Activated CD4-positive, CD25-positive, alpha-beta regulatory T cell treated with anti-CD3 and anti-CD28 coated beads, Interleukin-2, amount 50 U/mL, for 16 hours (primary cell): ENCODE measurements at places on chromosomes 6 and 20.

GRCh38 chr20:51221791-51222408, 199.0 kb upstream of the KCNG1 start:
- no peak for DNase-seq

- DNase-seq: no peak
Observed at GRCh38 chr6:6906570-6907213, 201.1 kb upstream of the RREB1 start.

GRCh38 chr6:14380901-14381828, 263.6 kb downstream of the CD83 start:
- no peak for DNase-seq

GRCh38 chr6:166626177-166627032, 646 bp downstream of the RPS6KA2 start:
- DNase-seq: no peak

DNA sequence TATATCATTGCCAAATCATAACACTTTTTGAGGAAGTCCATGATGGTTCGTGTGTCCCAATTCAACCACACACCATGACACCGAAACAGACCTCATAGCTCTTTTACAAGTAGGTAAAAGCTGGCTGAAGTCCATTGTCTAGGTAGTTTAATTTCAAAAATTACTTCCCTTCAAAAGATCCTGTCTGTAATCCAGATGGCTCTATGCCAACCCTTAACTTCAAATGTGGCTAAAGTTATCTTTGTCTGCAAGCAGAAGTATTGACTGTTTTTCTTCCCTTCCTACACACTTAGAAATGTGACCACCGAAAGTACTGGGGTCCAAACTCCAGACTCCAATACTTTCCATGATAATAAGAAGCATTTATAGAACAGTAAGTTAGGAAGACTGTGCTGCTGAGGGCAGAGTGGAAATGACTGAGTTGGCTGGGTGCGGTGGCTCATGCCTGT, 8.3 kb upstream of the TIAM2 start:
- DNase-seq: no peak

GRCh38 chr20:15251171-15251570, 913.8 kb upstream of the FLRT3 start:
- no peak for DNase-seq

DNA sequence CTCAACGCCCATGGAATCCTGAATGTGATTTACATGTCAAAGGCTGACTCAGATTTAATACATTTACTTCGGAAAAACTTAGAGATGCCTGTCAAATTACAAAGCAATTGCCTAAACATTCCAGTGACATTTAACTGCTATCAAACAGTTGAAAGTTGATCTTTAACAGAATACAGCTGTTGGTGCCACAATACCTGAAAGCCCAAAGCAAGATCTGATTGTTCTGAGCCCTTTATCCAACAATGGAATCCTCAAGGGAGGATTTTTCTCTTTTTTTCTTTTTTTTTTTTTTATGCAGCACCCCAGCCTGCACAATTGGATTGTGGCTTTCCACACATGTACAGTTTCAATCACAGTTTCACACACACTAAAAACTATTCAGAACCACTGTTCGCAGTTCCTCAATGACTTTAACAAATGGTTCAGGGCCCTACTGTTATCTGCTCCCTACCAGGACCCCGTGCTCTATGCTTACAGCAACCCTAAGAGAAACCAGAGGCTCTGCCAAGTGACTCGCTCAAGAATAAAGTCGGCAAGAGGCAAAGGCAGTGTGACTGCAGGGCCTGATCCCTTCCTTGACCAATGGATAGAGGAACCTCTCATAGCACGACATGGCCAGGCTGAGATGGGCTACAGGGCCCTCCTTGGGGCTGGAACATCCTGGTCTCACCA, 33.3 kb downstream of the EPB41L2 start:
- no peak for DNase-seq

GRCh38 chr6:105755885-105756284, 330.3 kb upstream of the PRDM1 start:
- no peak for DNase-seq

DNA sequence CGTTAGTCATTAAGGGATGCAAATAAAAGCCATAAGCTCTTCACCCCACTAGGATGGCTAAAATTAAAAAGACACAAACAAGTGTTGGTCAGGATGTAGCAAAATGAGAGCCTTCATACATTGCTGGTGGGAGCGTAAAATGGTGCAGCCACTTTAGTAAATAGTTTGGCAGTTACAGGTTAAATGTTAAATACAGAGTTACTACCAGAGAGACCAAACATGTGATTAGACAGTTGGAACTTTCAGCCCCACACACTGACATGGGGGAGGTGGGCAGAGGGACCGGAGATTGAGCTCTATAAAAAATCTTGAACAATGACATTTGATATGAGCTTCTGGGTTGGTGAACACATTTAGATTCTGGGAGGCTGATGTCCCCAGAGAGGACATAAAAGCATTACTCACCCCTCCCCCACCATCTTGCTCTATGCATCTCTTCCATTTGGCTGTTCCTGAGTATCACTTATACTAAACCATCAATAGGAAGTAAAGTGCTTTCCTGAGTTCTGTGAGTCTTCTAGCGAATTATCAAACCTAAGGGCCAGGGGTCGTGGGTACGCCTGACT, 20.4 kb upstream of the ZNF318 start:
- DNase-seq: no peak

- no peak for DNase-seq
Observed at GRCh38 chr6:34810017-34810882, 18.4 kb downstream of the BLTP3A start.

DNA sequence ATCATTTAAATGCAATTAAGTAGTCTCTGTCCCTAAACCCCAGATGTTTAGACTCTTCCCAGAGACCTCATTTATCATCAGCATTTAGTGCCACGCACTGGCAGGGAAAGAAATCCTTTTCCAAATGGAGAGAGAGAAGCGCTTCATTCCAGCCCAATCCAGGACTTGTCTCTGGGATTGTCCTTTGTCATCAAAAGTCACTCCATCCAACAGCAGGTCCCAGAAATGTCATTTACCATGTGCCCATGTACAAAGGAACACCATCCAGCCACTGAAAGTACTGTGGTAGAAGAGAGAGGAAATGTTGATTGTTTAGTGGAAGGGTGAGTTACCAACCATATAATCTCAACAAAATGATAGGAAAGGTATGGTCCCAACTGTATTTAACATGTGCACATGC, 66.9 kb upstream of the SMIM28 start:
- DNase-seq: no peak

- no peak for DNase-seq
Observed at GRCh38 chr6:1593958-1594314, 15.8 kb upstream of the FOXC1 start.

DNA sequence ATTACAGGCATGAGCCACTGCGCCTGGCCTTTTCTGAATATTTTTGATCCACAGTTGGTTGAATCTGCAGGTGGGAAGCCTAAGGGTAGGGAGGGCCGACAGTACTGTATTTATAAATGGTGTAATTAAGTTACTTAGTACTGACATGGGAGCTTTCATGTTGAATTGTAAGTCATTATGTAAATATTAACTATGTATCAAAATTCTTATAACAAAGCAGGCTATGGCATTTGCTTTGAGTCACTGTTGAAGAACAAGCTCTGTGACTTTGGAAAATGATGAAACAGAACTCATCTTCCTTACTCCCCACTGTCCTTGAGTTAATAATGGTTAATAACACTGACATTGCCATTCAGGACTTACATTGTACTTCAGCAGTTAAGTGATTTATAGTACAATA, 63.0 kb upstream of the TXNDC5 start:
- no peak for DNase-seq

DNA sequence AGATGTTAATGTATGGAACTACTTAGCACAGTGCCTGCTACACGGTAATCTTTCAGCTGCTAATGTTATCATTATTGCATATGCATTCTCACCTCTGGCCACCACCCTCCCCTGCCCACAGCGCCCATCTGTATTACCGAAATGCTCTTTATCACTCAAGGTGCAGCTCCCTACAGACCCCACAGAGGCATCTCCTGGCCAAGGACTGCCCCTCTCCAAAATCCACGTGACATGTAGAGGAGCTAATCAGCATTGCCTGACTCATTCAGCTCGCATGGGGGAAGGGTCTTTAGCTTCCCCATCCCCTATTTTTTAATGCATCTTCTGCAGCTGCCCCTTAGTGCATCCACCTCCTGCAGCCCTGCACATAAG, 41.8 kb downstream of the SLC22A23 start:
- DNase-seq: no peak

GRCh38 chr6:155384321-155384952, 70.2 kb upstream of the TFB1M start:
- DNase-seq: no peak

- DNase-seq: no peak
Observed at GRCh38 chr6:51992876-51993275, 94.5 kb downstream of the PKHD1 start.

DNA sequence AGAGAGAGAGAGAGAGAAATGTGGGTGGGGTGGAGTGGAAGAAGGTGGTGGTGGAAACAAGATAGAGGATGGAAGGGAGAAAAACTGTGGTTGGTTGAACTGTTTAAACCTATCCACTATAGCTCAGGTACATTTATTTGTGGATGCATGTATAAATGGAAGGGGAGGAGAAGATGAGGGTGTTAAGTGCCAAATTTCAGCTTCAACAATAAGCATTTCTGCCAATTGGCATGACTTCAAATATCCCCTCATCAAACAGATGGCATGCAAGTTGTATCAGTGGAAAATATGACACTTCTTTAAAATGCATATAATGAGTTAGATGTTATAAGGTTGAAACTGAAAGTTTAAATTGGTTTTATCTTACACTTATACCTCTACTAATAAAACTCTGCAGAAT, 216.1 kb downstream of the LMBRD1 start:
- DNase-seq: no peak

- no peak for DNase-seq
Observed at GRCh38 chr6:99711925-99712324, 105.3 kb downstream of the PRDM13 start.

GRCh38 chr6:138205437-138206094, 12.7 kb downstream of the PBOV1 start:
- DNase-seq: no peak

DNA sequence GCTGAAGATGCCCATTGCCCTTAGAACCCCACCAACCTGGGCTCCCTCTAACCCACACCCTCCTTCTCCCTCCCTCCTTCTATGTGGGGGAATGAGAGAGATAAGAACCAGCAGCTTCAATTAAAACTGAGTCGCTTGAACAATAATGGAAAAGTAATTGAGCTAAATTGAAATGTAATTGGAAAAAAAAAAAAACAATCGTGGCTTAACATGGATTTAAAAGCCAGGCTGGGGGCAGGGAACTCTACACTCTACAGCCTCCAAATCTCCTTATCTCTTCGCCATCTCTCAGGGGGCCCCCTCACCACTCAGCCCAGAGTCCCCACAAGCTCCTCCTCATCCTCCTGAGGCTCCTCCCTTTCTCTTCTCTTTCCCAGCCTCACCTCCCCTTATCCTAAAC, 83.2 kb downstream of the MDGA1 start:
- DNase-seq: no peak

DNA sequence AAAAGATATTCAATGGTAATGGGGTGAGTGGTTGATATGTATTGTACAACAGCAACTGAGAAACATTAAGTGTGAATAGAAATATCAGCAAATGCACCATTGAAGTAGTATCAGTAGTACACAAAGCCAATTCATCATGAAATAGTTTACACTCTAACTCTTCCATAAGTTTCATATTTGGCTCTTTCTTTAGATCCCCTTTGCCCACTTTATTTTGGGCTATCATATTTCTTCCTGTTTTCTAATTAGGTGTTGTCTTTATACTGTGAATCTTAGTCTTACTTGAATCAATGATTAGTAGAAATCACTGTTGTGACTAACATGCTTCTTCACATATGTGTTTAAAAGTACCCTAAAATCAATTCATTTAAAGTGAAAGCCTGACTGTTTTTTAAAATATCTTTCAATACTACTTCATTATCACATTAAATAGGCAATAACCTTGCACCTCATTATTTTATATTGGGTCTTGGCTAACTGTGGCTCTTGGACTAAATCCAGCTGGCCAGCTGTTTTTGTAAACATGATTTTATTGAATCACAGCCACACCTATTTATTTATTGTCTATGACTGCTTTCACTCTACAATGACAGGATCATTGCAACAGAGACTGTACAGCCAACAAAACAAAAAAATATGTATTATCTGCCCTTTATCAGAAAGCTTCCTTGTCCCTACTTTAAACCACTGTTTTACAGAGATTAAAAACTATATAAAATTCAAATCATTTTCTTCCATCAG, 38.9 kb downstream of the EYS start:
- DNase-seq: no peak

DNA sequence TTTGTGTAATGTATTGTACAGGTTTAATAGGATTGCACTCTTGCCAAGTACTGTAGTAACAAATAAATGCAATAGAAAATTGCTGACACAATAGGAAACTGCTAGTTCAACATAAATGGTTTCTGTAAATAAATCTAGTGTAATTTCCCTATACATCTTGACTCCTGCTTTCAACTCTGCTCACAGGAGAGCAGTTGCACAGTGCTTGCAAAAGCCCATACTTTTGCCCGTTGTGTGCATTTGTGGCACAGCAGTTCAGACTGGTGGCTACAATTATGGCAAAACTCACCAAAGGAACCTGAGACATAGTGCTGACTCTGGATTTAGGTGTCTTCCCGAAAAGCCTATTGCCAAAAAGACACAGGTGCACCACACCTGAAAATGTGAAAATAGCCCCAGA, 953.3 kb upstream of the SLC35B3 start:
- DNase-seq: no peak

GRCh38 chr20:20781029-20781428, 68.6 kb upstream of the RALGAPA2 start:
- no peak for DNase-seq

- DNase-seq: no peak
Observed at GRCh38 chr6:149212206-149212605, 105.3 kb upstream of the TAB2 start.

DNA sequence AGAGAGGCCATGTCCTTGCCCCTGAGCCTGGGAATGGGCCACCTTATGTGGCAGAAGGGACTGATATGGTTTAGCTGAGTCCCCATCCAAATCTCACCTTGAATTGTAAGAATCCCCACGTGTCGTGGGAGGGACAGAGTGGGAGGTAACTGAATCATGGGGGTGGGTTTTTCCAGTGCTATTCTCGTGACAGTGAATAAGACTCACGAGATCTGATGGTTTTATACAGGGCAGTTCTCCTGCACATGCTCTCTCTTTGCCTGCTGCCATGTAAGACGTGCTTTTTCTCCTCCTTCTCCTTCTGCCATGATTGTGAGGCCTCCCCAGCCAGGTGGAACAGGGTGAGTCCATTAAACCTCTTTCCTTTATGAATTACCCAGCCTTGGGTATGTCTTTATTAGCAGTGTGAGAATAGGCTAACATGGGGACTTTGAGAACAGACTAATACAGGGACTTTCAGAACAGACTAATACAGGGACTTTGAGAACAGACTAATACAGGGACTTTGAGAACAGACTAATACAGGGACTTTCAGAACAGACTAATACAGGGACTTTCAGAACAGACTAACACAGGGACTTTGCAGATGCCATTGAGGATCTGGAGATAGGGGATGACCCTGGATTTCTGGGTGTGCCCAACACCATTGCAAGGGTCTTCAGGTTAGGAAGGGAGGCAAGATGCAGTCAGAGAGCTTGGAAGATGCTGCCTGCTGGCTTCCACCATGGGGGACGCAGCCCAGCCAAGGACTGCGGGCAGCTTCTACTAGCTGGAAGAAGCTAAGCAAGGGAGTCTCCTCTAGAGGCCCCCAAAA, 86.9 kb downstream of the RAMACL start:
- no peak for DNase-seq
